ENCODE measurements at places on chromosomes 5 and 9.

GRCh38 chr5:111401906-111402305 lies 110.4 kb downstream of the STARD4 start:
- no peak for DNase-seq

DNA sequence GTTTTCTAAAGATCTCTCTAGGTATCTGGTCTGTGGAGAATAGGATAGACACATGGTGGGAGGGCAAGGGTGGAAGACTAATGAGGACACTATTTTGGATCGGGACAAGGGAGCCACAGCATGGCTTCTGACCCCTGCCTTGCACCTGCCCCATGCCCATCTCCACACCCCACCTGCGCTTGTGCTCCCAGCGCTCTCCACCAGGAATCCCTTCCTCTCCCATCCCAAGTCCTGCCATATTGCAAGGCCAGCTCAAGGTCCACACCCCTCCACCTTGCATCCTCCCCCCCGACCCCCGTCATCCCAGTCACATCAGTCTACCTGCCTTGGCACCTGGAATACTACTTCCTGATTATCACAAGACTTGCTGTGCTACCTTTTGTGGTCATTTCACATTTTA lies 44.2 kb upstream of the RETREG1 start:
- DNase-seq: no peak

- peak; percentile 46 for DNase-seq
These were observed 25.2 kb downstream of the ZNF608 start for GRCh38 chr5:124721229-124721735.

- peak; percentile 13 for DNase-seq
These were observed 589.8 kb downstream of the PRELID2 start for GRCh38 chr5:145245354-145245753.

- no peak for DNase-seq
These were observed 44.6 kb downstream of the ADAMTS2 start for GRCh38 chr5:179300581-179301180.

- no peak for DNase-seq
These were observed 23.1 kb upstream of the MVB12B start for GRCh38 chr9:126303488-126303887.

Data from ELF-1 (cell line).